ENCODE measurements at places on chromosomes 2 and 18.

GRCh38 chr2:225236769-225237323 is 162.7 kb upstream of the NYAP2 start:
- DNase-seq = no peak

- peak; percentile 37 for DNase-seq
Observed at GRCh38 chr2:203535784-203536585, 884 bp upstream of the RAPH1 start.

DNA sequence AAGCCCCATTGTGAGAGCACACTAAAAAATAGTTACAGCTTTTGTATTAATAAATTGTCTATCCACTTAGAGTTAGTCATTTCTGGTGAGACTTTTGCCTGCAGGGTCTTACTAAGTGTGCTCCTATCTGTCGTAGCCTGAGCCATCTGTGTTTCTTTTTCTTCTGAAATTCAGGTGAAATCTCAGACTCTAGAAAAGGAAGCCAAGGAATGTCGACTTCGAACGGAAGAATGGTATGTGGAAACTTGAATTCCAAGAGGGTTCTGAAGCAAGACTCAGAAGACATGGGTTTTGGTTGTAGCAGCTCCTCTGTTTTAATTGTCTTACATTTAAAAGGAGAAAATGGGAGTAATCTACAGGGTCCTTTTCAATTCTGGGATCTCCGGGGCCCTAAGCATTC is 70.0 kb upstream of the STON1 start:
- DNase-seq = no peak

DNA sequence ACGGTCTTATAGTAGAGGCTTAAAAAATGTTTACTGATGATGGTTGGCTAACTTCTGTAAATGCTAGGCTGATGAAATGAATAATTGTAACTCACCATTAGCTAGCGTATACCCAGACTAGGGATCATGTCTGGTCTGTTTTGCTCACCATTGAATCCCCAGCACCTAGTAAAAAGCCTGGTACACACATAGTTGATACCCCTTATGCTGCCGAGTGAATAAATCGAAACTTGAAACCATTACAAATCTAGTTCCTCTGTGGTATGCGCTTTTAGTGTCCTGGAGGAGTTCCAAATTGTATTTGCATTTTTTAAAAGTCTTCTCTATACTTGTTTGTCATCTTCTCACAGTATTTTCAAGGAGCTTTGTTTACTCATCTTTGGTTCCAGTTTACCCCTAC is 1.3 kb downstream of the TAF1B start:
- DNase-seq = peak; percentile 40

DNA sequence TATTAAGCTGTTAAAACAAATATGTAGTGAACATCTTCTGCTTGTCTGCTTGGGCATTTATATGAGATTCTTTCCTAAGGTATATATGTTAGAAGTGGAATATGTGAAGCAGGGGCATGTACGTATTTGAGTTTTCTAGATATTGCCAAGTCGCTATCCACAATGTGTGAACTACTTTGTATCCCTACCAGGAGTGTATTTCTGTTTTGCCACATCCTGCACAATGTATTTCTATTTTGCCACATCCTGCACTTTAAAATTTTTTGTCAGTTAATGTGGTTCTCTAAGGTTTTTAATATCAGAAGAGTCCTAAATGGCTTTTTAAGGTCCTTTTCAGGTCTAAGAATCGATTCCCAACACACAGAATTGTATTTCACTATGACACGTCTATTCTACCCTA is 141.7 kb upstream of the ATP5MC3 start:
- no peak for DNase-seq

GRCh38 chr2:46297546-46298271 is 502 bp downstream of the EPAS1 start:
- DNase-seq = no peak

DNA sequence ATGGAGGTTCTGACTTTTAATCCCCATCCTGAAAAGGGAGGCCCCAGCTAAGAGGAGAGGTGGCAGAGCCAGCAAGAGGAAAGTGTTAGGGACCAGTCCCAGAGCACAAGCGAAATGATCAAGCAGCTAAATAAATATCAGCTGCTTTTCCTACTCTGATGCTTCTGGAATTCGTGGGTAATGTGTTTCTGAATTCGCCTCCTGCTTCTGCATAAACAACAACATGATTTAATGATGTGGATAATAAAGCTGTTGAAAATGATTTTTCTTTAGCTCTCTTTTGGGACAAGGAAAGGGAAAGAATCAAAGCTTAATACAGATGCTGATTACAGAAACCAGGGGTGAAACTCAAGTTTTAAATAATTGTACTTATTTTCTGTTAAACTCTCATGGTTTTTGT is 329.7 kb downstream of the PDE11A start:
- DNase-seq = no peak

GRCh38 chr2:139031722-139032121 is 251.5 kb upstream of the NXPH2 start:
- peak; percentile 20 for DNase-seq

- no peak for DNase-seq
Observed at GRCh38 chr2:198326431-198326830, 522.0 kb downstream of the PLCL1 start.

- DNase-seq = peak; percentile 69
Observed at GRCh38 chr2:80303909-80304837, at the start of gene LRRTM1. TSS of gene LRRTM1 (minus strand) at chr2:80304752. CDS start at chr2:80303819, 933 bp downstream.

- no peak for DNase-seq
Observed at GRCh38 chr18:24321071-24321470, 76.6 kb downstream of the OSBPL1A start.

- peak; percentile 40 for DNase-seq
Observed at GRCh38 chr2:216792222-216793021, 67.4 kb downstream of the TNP1 start.

GRCh38 chr2:227198866-227199265 is 34.4 kb downstream of the COL4A3 start:
- DNase-seq = no peak

DNA sequence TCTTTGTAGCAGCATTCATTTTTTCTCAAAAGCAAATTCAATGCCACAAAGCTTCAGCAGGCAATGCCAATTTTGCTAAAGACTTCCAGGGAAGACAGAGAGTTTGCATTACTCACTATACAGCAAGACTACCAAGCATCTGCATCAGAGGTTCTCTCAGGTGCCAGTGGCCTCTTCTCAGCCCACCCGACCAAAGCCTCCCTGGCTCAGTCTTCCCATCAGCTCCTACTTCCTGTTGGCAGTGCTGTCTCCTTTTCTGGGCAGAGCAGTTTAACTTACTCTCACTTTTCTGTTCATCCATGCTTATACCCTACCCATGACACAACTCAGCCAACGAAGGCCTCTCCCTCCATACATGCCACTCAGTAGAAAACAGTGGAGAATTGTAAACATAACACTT is 157.1 kb downstream of the TRABD2A start:
- no peak for DNase-seq

DNA sequence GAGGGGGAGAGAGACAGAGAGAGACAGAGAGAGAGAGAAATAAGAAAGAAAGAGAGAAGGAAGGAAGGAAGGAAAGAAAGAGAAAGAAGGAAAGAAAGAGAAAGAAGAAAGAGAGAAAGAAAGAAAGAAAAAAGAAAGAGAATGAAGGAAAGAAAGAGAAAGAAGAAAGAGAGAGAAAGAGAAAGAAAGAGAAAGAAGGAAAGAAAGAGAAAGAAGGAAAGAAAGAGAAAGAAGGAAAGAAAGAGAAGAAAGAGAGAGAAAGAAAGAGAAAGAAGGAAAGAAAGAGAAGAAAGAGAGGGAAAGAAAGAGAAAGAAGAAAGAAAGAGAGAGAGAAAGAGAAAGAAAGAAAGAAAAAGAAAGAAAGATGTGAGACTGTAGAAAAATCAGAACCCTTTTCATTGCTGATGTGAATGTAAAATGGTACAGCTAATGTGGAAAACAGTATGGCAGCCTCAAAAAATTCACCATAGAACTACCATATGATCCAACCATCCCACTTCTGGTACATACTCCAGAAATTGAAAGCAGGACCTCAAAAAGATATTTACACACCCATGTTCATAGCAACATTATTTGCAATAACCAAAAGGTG is 203.4 kb upstream of the POU3F3 start:
- no peak for DNase-seq

DNA sequence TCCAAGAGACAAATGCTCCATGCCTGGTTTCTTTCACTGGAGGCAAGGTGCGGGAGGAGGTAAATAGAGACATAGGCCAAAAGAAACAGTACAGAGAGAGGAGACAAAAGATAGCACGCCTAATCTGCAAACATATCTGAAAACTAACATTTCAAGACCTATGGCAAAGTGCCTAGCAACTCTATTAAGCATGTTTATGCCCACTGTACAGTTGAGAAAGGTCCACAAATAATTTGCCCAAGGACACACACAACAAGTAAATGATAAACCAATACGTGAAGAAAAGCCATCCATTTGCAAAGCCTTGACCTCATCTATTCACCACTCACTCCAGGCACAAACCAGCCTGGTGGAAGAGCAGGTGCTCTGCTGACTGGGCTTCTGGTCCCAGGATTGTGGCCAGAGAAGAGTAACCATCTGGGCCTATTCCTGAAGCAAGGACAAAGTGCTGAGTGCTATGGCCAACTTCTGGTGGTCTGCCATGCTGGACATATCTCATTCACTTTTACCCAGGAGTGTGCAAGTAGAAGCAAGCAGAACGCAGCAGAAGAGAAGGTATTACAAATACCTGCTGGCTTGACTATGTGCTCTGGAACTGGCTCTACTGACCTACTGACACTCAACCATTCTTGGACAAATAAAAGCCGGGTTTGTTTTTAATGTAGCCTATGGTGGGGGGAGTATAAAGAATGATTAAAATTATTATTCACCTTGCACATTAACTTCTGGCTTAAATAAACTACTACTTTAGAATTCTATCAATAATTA is 25.3 kb downstream of the TMEM131 start:
- DNase-seq = no peak

GRCh38 chr2:198534756-198535155 is 730.4 kb downstream of the PLCL1 start:
- DNase-seq = no peak

GRCh38 chr2:236871500-236872001 is 214.1 kb upstream of the COPS8 start:
- DNase-seq = peak; percentile 96

- no peak for DNase-seq
Observed at GRCh38 chr18:9648431-9649163, 34.2 kb upstream of the PPP4R1 start.

- DNase-seq = no peak
Observed at GRCh38 chr2:107777974-107778373, 48.7 kb upstream of the RGPD4 start.

- no peak for DNase-seq
Observed at GRCh38 chr18:13539050-13539449, 187.3 kb downstream of the FAM210A start.

DNA sequence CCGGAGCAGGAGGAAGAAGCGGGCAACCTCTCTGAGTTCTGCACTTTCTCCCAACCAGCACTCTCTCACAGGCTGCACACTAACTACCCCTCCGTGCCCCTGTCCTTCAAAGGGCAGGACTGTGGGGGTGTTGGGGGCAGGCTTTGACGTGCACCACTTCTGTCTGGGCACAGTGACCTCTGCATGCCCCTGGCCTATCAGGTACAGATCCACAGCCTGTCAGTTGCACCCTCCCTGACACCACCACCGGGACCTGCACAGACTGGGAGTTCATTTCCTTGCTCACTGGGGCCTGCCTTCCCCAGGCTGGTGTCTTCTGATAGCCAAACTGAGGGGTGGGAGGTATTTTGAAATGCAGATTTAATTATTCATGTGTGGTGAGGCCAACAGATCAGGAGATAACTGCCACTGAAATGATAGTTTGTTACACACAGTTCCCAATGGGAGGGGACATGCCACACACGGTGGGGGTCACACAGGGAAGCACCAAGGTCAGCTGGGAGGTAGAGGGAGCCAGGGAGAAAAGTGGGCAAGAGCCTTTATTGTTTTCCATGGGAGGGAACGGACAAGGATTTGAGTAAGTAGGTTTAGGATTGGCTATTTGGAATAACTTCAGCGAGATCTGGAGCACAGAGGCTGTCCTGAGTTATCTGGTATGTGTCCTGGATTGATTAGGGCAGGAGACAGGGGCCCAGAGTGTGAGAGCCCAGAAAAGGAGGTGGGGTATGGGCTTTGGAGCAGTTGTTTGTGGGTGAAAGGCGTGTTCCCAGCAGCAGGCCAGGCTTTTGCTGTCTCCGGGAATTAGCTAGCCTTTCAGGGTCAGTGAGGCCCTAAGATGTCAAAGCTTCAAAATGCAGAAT is 251.6 kb downstream of the AFF3 start:
- peak; percentile 70 for DNase-seq
